ENCODE measurements at places on chromosomes 7 and 10.

GRCh38 chr10:13340626-13341376, 7.3 kb downstream of the SEPHS1 start:
- no peak for DNase-seq

- no peak for DNase-seq
Measured at GRCh38 chr10:122853665-122854313, 8.1 kb upstream of the CUZD1 start.

DNA sequence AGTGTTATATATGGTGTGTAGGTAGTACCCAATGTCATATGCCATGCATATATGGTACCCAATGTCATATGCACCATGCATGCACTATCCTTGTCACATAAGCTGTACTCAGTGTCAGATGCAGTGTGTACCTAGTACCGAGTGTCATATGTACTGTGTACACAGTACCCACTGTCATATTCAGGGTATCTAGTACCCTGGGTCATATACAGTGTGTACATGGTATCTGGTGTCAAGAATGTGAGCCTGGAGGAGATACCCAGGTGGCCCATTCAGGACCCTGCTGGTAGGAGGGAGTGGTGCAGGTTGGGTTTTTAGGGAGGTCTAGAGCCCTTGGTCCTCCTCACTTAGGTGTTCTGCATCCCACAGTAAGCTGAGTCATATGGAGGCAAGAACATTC, 1.8 kb downstream of the ZMYND11 start:
- peak; percentile 67 for DNase-seq

DNA sequence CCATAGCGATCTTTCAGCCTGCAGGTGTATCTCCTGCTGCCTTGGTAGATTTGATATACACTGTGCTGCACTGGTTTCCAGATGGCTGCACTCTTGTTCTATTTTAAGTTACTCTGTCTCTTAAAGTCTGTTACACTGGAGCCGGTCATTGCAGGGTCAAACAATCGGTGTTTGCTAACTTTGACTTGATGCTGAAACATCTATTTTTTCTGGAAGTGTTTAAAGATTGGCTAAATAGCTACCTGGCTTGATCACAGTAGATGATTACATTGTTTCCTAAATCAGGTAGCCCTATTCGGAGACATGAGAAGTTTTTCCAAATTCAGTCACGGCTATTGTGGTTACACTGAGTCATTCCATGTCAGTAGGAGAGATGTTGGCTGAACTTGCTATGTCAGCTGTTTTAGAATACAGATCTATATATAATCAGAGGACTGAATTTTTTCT, 574.8 kb downstream of the ETV1 start:
- DNase-seq, result no peak

Measured in HuH-7 (cell line).